Stimulated activated CD8-positive, alpha-beta memory T cell treated with anti-CD3 and anti-CD28 coated beads, Interleukin-7, amount 100 ng/mL, for 1 hour (primary cell): ENCODE measurements at places on chromosomes 5 and 9.

- DNase-seq, result no peak
Measured at GRCh38 chr9:21506626-21507482, 24.7 kb upstream of the IFNE start.

- DNase-seq, result no peak
Measured at GRCh38 chr5:74673011-74673790, 11.8 kb upstream of the HEXB start.

DNA sequence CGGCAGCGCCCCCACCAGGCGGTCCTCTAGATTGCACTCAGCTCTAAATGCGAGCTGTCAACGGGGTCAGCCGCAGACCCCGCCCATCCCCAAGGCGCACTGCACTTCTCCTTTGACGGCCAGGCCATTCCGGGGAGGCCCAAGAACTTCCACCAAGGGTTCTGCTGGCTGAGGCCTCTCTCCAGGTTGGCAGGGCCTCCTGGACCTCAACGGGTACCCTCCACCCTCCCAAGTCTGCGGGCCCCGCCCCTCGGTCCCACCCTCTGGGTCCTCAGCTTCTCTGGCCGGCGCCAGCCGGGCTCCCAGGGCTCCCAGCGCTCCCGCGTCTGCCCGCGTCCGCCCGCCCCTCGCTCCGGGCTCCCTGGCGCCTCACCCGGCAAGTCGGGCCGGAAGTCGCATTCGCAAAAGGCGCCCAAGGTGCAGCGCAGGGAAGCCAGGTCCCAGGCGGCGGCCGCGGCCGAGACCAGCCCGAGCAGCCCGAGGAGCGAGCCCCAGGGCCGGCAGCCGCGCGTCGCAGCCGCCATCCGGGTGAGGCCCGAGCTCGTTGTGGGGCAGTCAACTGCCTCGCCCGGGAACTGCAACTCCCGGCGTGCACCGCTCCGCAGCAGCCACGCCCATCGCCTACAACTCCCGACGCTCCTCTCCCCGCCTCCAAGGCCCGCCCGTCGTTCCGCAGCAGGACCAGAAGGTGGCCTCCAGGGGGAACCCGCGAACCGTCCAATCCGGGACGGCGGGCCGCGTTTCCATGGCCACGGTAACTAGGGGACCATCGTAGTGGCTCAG, at the start of gene TOR2A:
TOR2A (minus strand) TSS at position 548 of the 783 bp plus-strand sequence; CDS start at position 524, 24 bp downstream.
- peak; percentile 97 for DNase-seq

GRCh38 chr9:93319301-93319991, 132.0 kb upstream of the FAM120A start:
- no peak for DNase-seq

DNA sequence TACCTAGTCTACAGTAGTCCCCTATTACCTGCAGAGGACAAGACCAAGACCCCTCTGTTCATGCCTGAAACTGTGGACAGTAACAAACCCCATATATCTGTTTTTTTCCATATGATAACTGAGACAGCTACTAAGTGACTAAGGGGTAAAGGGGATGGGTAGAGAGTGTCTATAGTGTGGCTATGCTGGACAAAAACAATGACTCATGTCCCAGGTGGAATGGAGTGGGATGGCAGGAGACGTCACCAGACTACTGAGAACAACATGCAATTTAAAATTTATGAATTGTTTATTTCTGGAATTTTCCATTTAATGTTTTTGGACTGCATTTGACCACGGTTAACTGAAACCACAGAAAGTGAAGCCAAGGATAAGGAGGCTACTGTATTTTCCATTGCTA, 171.8 kb downstream of the AGTPBP1 start:
- no peak for DNase-seq

DNA sequence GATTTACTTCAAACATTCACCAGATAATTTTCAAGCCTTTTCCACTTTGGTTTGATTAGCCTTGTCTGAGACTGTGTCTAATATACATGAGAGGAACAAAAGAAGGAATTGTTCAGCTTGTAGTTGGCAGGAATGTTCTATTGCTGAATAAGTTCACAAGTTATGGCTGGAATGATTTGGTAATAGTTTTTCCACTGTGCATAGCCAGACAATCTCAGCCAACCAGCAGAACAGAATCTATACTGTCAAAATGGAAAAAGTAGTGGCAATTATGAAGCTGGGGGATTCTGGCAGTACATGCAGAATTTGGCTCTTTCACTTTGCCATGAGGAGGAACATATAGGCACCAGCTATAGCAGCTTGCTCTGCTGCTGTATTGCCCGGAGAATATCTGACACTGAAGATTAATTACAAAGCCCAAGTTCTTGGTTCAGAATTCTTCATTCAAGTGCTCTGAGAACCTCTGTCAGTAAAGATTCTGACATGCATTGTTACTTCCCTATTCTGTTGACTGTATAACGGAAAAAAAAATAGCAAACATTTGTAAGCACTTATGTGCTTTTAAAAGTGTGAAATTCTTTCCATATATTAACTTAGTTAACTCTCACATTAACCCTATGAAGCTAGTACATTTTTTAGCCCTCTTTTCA, 150.6 kb downstream of the PRR16 start:
- no peak for DNase-seq
